ENCODE measurements at places on chromosomes 6 and 20.

DNA sequence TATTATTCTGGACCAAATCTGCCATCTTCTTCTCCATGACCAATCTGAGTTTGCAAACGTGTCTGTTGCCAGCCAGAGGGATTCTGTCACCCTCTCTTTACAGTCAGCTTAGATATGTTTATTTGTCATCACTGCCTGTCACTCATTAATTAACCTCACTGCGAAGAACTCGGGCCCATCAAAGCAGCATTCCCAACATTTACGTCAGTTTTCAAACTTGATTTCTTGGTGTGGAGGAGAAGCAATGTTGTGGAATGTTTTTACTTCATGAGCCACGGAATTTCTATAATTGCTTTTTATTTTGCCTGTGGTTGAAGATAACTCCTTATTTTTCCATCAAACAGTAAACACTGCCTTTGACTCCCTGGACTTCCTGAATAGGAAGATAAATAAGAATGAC is 91.8 kb upstream of the CNKSR3 start:
- no peak for DNase-seq

GRCh38 chr20:3515379-3516170 is 44.8 kb downstream of the ATRN start:
- DNase-seq = no peak

DNA sequence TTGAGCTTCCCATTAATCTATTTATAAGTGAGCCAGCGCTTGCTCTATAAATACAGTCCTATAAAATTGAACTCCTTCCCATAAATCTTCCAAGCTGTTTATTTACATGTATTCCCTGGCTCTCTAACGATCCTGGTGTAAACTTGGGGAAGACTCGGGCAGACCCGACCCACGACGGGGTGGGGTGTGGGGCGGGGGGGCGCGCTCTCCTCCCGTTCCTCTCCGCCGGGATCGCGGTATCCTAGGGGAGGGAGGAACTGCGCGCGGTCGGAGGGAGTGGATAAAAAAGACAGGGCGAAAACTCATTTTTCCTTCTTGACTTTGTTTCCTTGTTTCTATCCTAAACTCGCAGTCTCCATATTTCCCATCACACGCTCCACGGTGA is 31.1 kb downstream of the TFAP2B start:
- no peak for DNase-seq

- no peak for DNase-seq
Measured at GRCh38 chr6:158367816-158368215, 55.6 kb downstream of the TULP4 start.

- DNase-seq = no peak
Measured at GRCh38 chr6:90818163-90818562, 231.3 kb upstream of the MAP3K7 start.

GRCh38 chr6:132167929-132168892 is 217.0 kb upstream of the CCN2 start:
- DNase-seq = peak; percentile 40

DNA sequence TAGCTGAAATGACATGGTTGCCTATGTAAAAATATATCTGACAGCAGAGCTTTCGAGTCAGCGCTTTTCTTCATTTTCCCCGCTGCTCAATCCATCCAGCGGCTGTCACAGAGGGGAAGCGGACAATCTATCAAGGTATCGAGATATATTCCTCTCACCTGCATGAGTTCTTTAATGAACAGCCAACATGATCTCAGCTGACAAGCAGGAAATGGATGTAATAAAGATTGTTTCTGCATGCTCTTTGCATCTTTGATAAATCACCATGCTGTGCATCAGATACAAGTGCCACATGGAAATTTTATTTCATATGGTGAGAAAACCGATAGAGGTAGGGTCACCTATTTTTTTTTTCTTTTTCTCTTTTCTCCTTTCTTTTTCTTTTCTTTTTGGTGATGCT is 602.3 kb upstream of the MMS22L start:
- no peak for DNase-seq

GRCh38 chr6:101208152-101208551 is 185.4 kb upstream of the GRIK2 start:
- no peak for DNase-seq

DNA sequence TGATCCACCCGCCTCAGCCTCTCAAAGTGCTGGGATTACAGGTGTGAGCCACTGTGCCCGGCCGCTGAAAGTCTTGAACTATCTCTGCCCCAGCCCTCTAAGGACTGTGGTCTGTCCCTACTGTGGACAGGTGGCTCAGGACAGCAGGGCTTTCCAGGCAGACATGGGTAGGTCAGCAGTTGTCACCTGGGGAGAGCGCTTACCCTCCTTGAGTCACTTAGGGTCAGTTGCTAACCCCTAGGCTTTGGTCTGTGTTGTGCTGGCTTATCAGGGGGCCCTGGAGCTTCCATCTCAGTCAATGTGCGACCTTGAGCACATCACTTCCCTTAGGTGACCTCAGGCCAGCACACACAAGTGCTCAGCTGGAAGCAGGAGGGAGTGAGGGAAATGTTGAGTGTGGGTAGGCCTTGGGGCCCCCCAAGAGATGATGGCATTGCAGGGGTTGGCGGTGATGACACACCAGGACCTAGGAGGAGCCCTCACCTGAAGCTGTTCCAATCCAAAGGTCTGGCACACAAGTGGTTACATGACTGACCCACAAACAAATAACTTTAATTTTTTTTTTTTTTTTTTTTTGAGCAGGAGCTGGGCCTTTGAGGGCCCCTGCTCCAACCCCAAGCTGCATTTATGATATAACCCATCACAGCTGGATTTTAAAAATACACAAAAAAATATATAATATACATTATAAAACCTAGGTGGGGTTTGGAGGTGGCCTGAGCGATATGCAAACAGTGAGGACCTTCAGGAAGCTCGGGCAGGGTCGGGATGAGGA is 5.1 kb downstream of the RPL10A start:
- DNase-seq = no peak

GRCh38 chr6:90440586-90441283 is 144.1 kb upstream of the BACH2 start:
- no peak for DNase-seq

DNA sequence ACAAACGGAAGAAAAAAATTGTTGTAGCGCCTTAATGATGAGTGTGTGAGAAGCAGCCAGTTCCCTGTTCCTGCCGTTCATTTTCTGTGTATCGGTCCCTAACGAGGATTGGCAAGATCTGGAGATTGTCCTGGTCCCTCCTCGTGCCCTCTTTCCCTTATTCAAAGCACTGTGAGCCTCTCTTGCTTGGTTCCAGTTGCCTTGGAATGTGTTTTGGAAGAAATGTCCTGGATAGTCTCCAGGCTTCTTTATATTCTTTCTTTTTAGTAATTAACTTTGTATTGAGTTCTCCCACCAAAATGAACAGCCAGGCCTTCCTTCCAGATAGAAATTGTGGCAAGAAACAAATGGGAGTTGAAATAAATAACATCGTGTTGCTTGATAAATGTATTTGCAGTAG is 348.3 kb downstream of the CDH26 start:
- DNase-seq = no peak

DNA sequence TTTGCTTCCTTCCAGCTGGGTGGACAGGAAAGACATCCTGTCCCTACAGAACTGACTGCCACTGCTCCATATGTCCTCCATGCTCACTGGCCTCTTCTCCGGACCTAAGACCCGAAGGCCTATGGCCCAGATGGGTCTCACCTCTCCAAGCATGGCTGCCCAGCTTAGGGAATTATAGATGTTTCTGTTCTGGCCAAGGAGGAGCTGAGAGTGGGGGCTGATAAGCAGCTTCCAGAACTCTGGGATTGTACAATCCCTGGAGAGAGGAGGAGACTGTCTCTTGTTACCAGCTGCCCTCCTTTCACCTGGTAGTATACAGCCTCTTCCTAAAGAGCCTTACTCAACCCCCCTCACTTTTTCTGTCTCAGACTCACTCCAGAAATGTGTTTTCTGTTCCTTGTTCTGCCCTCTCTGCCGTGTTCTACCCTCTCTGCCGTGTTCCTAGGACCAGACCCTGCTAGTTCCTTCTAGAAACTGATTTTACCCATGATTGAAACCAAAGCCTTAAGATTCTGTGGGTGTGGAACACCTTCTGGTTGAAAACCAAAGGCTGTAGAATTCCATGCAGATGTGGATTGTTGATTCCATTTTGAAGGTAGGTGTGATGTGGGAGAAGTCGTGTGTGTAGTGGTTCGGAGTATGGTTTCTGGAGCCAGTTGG is 28.7 kb downstream of the ANKS1A start:
- no peak for DNase-seq

DNA sequence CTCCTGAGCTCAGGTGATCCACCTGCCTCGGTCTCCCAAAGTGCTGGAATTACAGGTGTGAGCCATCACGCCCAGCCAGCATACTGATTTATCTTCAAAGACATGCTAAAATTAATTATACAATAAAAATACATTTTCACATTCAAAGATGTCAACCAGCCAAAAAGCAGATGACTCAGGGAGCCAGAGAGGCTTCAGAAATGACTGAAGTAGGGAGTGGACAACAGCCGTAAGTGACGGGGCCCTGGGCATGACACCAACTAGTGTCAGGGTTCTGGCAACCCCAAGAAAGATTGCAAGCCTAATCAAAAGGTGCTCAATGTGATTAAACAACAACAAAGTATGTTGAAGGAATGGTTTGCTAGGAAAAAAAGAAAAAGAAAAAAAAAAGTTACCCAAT is 28.4 kb downstream of the GPLD1 start:
- no peak for DNase-seq

- no peak for DNase-seq
Measured at GRCh38 chr6:84026721-84027164, 6.8 kb upstream of the MRAP2 start.

GRCh38 chr6:12381587-12381986 is 91.4 kb downstream of the EDN1 start:
- no peak for DNase-seq

DNA sequence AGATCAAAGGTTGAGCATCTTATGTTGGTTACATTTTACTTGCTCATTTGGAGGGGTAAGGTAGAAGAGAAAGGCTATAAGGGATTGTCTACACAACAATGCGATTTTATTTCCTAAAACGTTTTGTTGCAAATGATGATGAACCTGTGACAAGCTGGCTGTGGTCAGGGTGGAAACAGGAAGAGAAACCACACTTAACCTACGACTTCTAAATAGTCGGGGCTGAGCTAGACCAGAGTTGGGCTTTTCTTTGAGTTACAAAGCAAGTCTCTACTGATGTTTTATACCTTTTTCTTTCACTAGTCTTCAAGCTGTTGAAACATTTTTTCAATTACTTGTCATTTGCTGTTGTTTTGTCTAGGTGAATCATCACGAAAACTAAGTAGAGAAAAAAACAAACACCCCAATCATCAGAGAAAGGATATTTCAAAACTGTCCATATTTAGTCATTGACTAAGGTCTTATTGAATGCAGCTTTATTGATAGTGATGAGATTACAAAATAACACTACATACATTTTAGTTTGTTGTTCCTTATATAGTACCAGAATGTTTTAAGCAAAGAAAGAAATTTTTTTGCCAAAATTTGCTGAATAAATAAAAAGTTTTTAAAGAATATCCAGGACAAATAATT is 18.0 kb downstream of the KLHL31 start:
- DNase-seq = no peak

GRCh38 chr6:56022678-56023077 is 147.3 kb upstream of the BMP5 start:
- DNase-seq = no peak

DNA sequence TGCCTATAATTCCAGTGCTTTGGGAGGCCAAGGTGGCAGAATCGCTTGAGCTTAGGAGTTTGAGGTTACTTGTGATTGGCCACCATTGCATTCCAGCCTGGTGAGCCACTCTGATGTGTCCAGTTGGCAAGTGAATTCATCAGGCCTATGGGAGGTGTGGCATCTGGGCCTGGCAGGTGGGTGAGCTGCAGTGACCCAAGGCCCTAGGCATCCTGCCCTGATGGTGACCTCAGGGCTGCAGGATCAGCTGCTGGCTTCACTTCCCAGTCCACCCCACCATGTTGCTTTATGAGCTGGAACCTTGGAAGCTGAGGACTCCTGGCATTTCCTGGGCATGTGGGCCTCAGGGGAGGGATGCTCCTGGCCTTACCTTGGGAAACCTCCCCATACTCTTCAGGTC is 20.5 kb downstream of the RSPH9 start:
- no peak for DNase-seq

DNA sequence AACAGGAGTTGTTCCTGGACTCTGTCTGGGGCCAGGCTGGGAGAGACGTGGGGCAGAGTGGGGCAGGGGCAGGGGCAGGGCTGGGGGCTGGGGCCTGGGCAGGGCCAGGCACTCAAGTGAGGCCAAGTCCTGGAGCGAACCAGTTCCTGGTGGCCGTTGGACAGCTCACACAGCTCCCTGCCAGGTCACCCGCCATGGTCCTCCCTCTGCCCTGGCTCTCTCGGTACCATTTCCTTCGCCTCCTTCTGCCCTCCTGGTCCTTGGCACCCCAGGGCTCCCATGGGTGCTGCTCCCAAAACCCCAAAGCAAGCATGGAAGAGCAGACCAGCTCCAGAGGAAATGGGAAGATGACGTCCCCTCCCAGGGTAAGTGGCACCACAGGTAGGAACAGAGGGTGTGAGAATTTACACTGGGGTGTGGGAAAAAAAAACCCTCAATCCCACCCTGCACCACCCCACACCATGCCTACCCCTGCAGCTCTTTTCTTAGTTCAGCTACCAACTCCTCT is at the start of gene MCCD1:
Gene MCCD1 (plus strand): TSS at position 142 of the 508 bp plus-strand sequence. CDS start 53 bp downstream, at position 195.
- no peak for DNase-seq

- DNase-seq = no peak
Measured at GRCh38 chr6:137332637-137333280, 113.6 kb upstream of the IFNGR1 start.

GRCh38 chr6:150547502-150548222 is 52.0 kb upstream of the PLEKHG1 start:
- DNase-seq = no peak

DNA sequence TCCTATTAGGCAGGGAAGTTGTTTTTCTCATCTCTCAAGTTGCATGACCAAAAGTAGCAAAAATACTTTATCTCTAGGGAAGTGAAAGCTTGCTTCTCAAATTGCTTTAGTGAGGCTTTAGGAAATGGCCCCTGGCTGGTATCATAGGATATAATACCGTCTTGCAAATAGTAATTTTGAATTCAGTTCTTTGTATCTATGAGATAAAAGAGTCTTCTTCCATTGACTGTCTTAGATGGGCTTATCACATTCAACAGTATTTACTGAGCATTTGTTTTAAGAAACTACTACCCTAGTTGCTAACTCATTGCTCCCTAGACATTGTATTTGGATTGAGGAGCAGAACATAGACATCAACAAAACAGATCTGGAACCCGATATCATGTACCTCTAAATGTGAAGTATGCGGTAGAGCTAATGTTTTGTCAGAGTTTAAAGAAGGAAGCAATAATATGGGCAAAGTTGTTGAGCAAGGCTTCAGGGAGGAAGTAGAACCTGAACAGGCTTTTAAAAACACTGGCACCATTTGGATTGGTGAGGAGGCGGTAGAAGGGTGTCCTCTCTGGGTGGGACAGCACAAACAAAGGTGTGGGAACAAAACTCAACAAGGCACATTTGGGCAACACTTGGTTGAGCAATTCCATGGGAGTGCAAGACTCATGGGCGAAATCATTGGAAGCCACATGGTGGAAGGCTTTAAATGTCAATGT is 101.5 kb downstream of the SGK1 start:
- no peak for DNase-seq

- no peak for DNase-seq
Measured at GRCh38 chr6:155185544-155185943, 78.3 kb upstream of the CLDN20 start.

GRCh38 chr6:170032706-170033309 is 258.1 kb downstream of the DLL1 start:
- no peak for DNase-seq

- DNase-seq = no peak
Measured at GRCh38 chr20:38723017-38723847, 1.1 kb upstream of the SLC32A1 start.

- peak; percentile 17 for DNase-seq
Measured at GRCh38 chr20:56392881-56393482, 537 bp downstream of the CSTF1 start.

Data from lung microvascular endothelial cell (primary cell).